ENCODE measurements at places on chromosomes 11 and 22.

GRCh38 chr11:42490506-42490905, 821.3 kb upstream of the API5 start:
- DNase-seq = no peak

GRCh38 chr22:25122136-25122764, 77.4 kb upstream of the CRYBB3 start:
- DNase-seq = no peak

GRCh38 chr11:70104961-70105360, 26.8 kb downstream of the ANO1 start:
- DNase-seq = no peak

DNA sequence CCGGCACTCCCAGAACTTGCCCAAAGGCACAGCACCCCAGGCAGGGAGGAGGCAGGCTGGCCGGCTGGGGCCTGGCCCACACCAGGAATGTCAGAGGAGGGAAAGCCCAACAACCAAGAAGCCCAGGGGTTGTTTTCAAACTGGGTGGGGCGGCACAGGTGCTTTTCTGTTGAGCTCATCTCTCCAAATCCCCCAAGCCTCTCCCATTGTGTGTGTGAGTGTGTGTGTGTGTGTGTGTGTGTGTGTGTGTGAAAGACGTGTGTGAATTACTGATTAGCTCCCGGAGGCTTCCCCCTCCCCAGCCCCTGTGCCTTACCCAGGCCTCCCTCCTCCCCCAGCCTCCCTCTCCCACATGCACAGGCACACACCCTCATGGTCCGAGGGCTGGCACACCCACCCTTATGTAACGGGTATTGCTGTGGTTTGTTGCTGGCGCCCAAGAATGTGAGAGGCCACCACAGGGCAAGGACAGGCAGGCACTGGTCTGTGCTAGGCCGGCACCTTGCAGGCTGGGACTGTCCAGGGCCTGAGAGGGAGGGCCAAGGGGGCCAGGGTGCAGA, 15.9 kb downstream of the TRIM29 start:
- no peak for DNase-seq

- no peak for DNase-seq
Observed at GRCh38 chr11:16787035-16787742, 48.7 kb downstream of the C11orf58 start.
